ENCODE measurements at places on chromosomes 7 and 10.
A peak's percentile ranks its signal among the peaks of the same experiment; 100 is the strongest.

GRCh38 chr10:124301736-124302135, 117.0 kb downstream of the OAT start:
- no peak for DNase-seq

- no peak for DNase-seq
Measured at GRCh38 chr7:123682690-123683089, 27.0 kb downstream of the LMOD2 start.

DNA sequence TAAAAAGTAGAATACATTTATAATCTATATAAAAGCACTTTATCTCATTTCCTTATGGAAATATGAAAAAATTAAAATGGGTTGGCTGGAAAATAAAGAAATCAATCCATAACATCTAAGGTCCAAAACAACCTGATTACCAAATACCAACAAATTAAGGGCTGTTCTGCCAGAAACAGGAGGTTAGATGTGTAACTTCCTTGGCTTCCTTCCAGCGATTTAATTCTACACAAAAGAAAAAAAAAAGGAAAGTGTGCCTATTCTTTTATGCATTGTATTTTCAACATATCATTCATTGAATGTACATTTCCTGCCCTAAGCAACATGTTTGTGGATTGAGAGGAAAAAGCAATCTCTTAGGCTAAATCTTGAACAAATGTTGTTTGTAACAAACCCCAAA, 36.2 kb upstream of the USP6NL start:
- no peak for DNase-seq

- no peak for DNase-seq
Measured at GRCh38 chr7:27409776-27410175, 167.2 kb downstream of the EVX1 start.

DNA sequence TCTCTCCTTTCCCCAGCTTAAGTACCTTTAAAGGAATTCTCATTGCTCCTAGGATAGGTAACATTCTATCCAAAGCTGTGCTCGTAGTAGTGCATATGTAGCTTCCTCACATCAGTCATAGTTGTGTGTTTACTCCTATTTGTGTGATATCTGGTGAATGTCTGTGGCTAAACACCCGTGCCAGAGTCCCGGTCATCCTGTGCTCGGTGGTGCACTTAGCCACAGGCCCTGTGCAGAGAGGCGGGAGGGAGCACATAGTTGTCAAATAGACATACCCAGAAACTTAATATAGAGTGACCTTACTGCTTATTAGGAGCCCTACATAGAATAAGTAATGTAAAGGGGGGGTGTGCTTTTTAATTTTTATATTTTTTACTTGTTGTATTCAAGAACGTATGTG, 76.6 kb downstream of the RBM33 start:
- DNase-seq: no peak

- DNase-seq: peak; percentile 87
Measured at GRCh38 chr10:98134431-98135221, at the start of gene R3HCC1L. R3HCC1L (plus strand) TSS chr10:98134657; CDS start chr10:98208115, 73,458 bp downstream.

DNA sequence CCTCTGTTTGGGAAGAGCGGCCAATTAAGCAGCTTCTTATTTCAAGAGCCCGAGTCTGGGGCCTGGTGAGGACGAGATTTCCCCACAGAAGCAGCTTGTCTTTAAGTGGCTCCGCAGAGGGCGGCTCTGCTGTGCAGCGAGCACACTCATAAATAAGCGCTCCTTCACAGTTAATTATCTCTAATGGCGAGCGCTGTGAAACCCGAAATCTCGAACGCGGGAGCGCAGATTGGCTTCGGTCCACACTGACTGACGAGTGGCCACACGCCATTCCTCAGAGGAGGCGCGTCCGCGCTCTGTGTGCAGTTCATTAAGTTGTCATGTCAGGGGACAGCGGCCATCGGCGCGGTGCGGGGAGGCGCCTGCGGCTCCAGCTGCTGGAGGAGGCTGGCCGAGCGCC, 560.9 kb downstream of the DNAJB6 start:
- no peak for DNase-seq

GRCh38 chr10:3136336-3136735, 36.2 kb downstream of the PITRM1 start:
- no peak for DNase-seq

Data from stimulated activated CD4-positive, alpha-beta T cell treated with anti-CD3 and anti-CD28 coated beads, TNF-alpha, amount 100 ng/mL, for 1 hour (primary cell).